ENCODE measurements at places on chromosomes 16 and 17.
A peak's percentile ranks its signal among the peaks of the same experiment; 100 is the strongest.

DNA sequence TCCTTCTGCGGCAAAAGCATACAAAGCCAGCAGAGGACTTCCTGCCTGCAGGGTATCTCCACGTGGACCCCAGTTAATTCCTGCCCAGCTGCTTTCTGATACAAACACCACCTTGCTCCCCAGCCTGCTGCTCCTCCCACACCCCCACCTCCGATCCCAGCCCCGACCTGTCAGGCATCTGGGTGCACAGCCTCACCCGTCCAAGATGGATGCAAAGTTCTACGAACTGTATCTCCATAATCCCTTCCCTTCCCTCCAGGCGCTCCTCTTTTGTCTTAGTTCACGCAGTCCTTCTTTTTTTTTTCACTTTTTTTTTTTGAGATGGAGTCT, 15.6 kb upstream of the FOXJ1 start:
- no peak for DNase-seq

GRCh38 chr16:68470461-68471150, 22.3 kb upstream of the SMPD3 start:
- DNase-seq: peak; percentile 45

- DNase-seq: peak; percentile 51
These were observed 562 bp downstream of the USP31 start for GRCh38 chr16:23148513-23149266.

GRCh38 chr16:51067352-51067751, 83.7 kb downstream of the SALL1 start:
- no peak for DNase-seq

DNA sequence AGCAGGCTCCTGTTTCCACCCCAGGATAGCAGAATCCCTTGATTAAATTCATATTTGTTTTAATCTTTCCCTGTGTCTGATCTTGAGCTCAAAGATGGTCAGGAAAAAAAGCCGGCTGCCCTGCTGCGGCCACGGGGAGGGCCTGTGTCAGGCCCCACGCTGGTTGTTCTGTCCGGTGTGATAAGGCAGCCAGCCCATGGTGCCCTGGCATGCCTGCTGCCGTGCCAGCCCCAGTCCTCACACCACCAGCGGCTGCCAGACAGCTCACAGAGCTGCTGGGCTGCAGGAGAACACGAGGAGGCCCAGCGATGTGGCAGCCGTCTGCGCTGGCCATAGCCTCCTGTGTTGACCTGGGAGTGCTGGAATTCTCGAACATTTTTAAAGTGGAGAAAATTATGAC, 34.7 kb upstream of the BRD7 start:
- no peak for DNase-seq
